ENCODE measurements at places on chromosomes 1 and 21.
A peak's percentile ranks its signal among the peaks of the same experiment; 100 is the strongest.

DNA sequence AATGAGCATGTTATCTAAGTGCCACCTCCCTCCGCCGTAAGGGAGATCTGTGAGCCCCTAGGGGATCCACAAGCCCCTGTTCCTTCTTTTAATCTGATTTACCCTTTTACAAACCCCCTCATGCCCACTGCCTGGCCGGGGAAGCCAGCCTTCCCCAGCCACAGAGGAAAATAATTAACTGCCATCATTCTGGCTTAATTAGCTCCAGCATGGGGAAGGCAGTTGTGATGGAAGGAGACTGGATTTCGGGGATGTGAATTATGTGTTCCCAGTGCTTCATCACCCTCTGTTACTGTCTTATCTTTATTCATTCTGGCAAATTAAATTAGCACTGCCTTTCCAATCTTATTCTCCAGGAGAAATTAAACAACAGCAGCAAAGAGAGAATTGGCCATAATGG, 135.8 kb downstream of the PTPRU start:
- DNase-seq: no peak

DNA sequence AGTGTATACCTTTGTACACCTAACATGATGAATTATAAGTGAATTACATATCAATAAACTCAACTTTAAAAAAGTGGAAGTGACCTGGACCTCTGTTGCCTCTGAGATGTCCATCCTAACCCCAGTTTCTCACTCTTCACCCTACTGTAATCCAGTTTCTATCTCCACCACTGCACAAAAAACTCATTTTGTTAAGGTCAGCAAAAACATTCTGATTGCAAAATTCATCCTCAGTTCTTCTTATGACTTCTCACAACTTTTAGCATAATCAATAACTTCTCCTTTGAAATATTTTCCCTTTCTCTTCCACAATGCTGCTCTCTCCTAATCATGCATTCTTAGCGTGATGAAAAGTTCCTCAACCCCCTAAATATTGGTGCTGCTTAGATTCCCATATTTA, 129.8 kb downstream of the CRB1 start:
- no peak for DNase-seq

DNA sequence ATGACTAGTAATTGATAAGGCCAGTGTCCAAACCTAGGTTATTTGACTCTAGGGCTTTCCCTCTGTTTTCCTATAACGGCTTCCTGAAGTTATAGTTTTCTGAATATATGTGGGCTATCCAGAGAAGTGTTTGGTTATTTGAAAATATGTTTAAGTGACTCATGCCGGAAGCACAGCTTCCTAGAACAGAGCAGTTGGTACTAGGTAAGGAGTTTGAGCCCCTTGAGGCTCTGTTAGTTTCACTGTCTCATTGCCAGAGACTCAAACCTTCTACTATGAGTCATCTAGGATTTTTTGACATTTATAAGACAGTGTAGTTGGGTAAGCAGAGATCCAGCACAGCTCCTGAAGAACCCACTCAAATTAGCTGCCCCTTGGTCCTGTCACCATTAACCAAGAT, 27.1 kb upstream of the LEPR start:
- DNase-seq: peak; percentile 4

DNA sequence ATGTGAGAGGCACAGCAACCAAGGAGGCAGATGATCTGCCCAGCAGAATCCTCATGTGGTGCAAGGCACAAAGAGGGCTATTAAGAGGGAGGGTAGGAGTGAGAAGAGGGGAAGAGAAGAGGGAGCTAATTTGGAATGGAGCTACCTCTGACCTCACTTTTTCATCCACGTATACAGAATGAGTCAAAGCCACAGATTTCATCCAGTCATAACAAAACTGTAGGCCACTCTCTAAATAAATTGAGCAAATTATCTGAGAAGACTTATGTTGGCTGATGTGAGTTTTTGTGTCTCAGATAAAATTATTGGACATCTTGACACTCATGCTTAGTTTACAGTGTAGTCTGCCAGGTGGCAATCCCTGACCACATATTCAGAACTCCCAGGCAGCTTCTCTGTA, 325.6 kb downstream of the TTLL7 start:
- no peak for DNase-seq

DNA sequence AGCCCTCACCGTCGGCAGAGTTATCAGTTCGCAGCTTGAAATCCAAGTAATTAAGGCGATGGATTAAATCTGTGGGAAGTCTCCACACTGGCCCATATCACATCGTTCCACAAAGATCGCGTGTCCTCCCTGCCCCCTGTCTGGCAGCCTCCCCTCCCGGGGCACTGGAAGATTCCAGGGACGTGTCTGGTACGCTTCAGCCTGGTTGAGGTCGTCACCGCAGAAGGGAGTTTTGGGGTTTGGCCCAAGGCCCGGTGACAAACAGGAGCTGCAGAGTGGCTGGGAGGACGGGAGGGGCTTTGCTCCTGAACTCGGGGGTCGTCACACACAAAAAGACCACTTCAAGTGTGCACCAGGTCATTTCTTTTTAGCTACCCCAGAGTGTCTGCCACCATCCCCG, 51.1 kb downstream of the PRDM16 start:
- no peak for DNase-seq

DNA sequence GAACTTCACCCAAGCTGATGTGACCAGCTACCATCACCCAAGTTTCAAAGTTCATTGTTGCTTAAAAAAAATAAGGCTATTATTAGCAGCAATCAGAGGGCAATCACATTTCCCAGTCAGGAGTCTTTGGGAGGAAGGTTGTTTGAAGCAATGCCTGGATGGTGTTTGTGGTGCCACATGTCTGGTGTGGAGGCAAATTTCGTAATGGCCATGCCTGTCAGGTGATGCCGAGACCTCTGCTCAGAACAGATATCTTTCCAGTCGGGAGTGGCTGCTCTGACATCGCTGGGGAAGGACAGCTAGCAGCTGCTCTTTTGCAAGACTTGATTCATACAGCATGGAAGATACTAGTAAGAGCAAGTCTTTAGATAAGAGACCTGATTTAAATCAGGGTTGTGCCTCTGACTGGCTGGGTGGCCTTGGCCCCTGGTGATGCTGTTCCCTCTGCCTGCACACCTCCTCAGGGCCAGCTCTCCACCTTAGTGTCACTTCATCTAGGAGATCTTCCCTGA, 187.8 kb upstream of the JUN start:
- no peak for DNase-seq

DNA sequence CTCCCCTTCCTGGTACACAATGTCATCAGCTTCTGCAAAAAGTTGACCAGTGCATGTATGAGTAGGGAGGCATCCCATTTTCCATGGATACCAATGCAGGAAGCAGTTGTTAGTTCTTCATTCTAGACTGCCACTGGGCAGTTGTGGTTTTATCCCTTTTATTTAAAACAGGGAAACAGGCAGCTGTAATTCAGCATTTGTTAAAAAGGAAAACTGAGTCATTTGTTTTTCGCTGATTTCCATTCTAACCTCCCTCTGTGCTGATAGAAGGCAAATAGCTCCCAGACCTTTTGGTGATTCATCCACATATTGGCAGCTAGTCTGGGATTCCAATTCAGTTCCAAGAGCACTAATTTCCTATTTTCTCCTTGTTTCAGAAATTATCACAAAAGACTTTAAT, 21.1 kb upstream of the ABCA4 start:
- DNase-seq: no peak

GRCh38 chr1:176241385-176242015, 34.4 kb upstream of the COP1 start:
- DNase-seq: no peak

- no peak for DNase-seq
These were observed 47.0 kb upstream of the CSF1 start for GRCh38 chr1:109863667-109864046.
